ENCODE measurements at places on chromosomes 1 and 21.

DNA sequence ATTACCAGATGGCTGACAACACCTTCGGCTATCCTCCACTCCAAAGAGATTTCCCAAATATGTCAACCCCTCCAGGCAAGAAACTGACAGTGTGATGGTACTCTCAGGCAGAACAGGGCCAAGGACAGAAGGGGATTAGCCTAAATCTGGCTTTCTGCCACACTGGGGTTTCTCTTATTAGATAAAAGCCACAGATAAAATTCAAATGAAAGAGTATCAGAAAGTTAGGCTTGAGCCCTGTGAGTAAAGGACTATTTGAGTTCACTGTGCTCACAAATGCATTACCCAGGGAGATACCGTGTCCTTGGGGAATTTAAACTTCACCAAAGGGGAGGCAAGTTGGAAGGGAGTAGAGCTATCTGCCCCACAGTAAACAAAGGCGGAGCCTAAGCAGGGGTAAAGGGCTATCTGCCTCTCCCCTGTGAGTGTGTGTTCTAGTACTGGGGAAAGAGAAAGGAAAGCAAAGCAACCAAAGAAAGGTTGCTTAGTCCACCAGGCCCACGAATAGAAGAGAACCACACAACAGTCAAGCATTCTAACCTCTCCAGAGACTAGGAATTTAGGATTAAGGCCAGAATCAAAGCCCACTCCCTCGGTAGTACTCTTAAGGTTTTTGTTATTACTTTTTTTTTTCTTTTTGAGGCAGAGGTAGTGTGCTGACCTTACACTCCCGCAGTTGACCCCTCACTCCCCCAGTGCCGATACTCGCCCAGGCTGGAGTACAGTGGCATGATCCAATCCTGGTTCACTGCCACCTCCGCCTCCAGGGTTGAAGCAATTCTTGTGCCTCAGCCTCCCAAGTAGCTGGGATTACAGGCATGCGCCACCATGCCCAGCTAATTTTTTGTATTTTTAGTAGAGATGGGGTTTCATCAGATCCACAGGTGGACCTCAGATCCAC, 12.7 kb downstream of the TPM3 start:
- DNase-seq, result no peak

DNA sequence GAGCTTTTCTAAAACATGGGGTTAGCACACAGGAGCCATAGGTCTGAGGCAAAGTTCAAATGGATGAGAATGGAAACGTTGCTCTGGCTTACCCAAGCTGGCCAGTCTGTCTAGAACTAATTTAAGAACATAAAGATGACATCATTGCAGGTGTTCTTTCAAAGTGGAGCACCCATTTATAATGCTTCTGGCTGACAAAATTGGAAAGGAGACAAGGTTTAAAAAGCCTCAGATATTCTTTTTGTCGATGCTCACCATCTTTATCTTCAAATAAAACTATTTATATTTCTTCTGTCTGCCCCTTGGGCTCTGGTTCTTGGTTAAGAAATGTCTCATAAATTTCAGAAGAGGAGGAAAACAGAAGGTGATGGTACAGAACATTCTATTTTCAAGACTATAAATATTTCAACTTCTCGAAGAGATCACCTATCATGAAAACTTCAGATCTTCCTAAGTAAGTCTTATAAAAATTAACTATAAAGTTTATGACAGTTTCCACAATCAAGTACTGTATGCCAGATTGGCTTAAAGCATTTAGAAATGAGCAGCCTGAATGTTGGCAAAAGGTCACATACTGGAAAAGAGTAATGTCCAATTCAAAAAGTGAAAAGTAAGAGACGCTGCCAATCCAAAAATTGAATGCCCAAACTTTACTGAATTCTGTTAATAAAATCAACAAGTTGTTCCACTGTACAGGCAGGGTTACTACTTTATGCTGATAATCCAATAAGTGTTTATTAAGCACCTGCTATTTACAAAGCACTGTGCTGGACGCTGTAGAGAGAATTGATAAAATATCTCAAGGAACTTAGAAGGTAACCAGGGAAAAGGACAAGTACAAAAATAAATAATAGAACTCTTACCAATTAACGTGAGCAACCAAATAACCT, 92.0 kb downstream of the ETS2 start:
- no peak for DNase-seq

- DNase-seq, result no peak
These were observed 323.0 kb downstream of the PLPP3 start for GRCh38 chr1:56256153-56257000.

DNA sequence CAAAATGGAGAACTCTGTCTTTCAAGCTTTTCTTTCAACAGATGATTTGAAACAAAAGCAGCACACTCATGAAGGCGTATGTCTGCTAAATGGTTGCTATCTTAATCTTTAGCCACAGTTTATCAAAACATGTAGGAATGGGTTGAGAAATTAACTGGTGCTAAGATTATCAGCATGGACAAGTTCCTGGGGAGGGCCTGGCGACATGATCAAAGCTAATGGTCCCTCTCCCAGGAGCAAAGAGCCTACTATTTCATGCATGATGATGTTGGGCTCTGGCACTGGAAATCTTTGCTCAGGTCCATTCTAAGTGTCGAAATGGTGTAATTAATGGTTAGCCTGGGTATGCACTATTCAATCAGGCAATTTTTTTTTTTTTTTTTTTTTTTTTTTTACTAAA, 91.7 kb downstream of the SLC45A1 start:
- DNase-seq, result no peak

GRCh38 chr21:43734131-43734927, 15.4 kb downstream of the PDXK start:
- DNase-seq, result no peak

GRCh38 chr1:226021801-226022200, 22.7 kb upstream of the SDE2 start:
- DNase-seq, result no peak

GRCh38 chr1:203043830-203044545, 17.7 kb downstream of the PPFIA4 start:
- no peak for DNase-seq

DNA sequence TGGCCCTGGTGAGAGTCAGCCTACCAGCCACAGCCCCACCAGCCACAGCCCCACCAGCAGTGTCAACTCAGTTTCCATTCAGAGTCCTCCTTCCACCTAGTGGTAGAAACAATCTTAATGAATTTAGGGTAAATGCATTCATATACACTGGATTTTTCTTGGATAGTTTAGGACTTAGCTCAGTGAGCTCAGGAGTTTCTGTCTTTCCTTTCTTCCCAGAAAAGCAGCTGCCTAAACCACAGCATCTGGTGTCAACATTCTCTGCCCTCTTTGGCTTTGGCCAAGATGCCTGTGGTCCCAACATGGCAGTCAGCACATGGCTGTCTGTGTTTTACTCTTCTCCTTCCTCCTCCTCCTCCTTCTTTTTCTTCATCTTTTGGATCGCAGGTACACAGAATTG, 94.0 kb downstream of the CLIC6 start:
- DNase-seq, result no peak

- DNase-seq, result peak; percentile 13
These were observed 14.6 kb downstream of the EFCAB7 start for GRCh38 chr1:63537940-63538339.

DNA sequence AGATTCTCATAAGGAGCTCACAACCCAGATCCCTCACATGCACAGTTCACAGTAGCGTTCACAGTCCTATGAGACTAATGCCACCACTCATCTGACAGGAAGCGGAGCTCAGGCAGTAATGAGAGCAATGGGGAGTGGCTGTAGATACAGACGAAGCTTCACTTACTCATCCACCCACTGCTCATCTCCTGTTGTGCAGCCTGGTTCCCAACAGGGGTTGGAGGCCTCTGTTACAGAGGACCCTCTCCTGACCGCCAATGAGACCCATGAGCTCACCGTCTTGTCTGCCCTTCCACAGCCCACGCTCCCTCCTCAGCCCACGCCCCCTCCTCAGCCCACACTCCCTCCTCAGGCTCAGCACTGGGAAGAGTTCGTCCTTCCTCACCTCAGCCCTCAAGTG, 39.6 kb downstream of the RSPH1 start:
- DNase-seq, result peak; percentile 34

DNA sequence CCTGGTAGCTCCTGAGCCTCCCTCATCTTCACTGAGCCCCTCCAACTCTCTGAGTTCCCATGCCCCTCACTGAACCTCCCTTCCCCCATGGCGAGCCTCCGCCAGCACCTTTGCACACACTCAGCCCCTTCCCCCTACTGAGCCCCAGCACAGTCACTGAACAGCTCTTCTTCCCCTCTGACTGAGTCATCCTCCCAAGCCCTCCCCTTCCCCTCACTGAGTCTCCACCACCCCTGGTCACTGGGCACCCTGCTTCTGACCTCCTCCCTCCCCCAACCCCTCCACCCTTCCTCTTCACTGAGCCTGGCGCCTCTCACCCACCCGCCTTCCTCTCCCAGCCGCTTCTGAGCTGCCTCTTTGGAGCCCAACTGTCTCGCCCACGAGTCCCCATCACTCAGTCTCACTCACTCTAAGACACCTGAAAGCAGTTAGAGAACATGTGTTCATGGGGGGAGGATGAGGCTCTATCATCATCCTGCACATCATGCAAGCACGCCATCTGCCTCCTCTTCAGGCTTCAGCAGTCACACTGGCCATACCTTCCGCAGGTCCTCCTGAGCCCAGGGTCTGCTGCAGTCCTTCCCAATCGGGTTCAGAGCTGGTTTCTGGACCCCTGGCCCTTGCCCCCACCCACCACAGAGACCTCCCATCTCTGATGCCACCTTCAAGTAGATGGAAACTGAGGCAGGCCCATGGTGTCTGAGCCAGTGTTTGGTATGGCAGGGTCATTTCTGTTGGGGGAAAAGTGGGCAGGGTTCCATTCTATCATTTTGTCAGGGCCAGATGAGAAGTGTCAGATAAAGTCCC, 2.0 kb upstream of the TRNP1 start:
- DNase-seq, result no peak

GRCh38 chr1:51567653-51568052, 48.6 kb upstream of the EPS15 start:
- no peak for DNase-seq

Data from CD4-positive, alpha-beta memory T cell (primary cell).